Fibroblast of upper back skin (primary cell): ENCODE measurements at places on chromosomes 1 and 21.
A peak's percentile ranks its signal among the peaks of the same experiment; 100 is the strongest.

DNA sequence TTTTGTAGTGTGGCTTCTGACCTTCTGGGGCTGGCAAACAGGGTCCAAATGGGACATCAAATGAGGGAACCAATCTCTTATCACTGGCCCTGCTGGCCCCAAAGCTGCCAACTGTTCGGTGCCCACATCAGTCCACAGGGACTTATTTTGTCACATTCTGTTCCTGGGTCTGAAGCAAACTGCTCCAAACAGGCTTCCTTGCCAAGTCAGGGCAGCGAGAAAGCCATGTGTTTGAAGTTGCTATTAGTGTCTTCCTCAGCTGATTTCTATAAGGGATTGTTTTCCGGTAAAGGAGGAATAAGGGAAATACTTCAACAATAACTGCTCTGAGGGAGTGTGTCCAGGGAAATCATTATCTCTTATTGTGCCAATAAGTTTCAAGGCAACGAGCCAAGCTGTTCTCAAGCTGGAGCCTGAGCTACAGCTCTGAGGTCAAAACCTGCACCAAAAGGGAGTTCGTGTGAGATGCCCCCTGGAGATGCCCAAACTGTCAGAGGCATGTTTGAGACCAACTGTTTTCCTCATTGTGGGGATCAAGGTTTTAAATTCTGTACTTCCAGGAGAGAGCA is 381.4 kb upstream of the PROX1 start:
- DNase-seq = no peak

- DNase-seq = no peak
Observed at GRCh38 chr1:56472860-56473259, 106.5 kb downstream of the PLPP3 start.

DNA sequence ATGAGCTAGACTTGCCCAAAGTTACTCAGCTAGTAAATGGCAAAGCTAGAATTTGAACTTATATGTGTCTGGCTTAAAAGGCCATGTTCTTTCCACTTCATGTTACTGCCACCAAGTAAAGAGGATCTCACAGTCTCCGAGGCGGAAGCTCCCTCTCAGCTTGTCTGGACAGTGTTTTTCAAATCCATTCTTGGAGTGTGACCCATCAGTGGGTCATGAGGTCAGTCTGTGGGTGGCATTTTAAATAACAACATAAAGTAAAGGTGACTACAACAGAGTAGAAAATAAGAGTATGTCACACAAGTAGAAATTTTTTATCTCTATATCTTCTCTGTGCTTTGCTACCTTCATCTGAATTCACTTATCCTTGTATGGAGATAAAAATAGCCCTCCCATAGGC is 3.2 kb upstream of the HMGB4 start:
- no peak for DNase-seq

DNA sequence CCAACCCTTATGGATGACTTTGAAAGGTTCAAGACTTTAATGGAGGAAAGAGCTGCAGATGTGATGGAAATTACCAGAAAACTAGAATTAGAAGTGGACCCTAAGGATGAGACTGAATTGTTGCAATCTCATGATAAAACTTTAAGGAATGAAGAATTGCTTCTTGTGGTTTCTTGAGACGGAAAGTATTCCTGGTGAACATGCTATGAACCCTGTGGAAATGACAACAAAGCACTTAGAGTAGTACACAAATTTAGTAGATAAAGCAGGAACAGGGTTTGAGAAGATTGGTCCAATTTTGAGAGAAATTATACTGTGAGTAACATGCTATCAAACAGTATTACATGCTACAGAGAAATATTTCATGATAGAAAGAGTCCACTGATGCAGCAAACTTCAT is 215.4 kb downstream of the OMA1 start:
- peak; percentile 80 for DNase-seq

DNA sequence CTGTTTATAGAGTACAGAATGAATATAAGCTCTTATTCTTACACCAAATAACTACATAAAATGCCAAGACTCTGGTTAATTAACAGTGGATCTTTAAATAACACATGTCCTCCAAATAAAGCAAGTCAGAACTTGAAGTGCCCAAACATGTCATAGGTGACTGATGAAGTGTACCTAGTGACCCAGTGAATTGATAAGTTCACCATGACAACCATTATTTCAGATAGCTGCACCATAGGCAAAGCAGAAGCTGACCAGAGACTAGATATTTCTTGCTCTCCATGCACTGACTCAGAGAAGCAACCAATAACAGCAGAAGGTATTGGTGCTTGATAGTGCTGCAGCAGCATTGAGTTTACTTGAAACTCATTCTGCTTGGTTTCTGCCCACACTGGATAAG is 192.1 kb downstream of the DUSP10 start:
- DNase-seq = no peak

- DNase-seq = peak; percentile 46
Observed at GRCh38 chr1:157004806-157005205, 40.7 kb downstream of the ARHGEF11 start.

GRCh38 chr1:111630567-111630966 is 11.0 kb downstream of the RAP1A start:
- no peak for DNase-seq

GRCh38 chr21:26637201-26637745 is 64.2 kb upstream of the CYYR1 start:
- no peak for DNase-seq

DNA sequence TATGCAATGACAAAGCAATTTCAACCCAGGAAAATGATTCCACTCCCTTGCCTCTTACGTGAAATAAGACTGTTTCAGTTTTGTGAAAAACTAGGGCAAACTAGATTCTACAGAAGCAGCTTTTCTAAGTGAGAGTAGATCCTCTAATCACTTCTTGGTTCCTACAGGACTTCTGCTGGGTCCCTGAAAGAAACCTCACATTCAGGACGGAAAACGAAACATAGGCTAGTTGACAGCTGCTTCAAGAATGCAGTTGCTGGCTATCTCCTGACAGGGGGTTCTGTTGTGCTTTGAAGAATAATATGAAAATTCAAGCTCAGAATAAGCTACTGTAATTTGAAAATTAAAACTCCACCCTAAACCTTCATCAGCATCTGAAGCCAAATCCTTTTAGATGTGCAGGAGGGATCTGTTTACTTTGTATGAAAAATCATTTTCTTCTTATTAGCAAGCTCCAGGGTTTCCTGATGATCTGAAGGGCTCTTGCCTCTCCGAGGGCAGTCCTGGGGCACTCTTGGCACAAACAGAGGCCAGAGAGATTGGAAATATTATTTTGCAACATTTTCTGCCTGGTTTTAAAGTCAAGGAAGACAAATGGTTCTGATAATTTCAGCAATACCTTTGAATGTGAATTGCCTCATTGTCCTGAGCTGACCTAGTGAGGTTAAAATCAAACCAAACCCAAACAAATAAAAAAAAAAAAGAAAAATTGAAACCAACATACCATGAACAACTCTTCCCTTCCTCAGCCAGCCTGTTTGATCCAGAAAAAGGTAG is 55.0 kb downstream of the NTMT2 start:
- DNase-seq = peak; percentile 71

DNA sequence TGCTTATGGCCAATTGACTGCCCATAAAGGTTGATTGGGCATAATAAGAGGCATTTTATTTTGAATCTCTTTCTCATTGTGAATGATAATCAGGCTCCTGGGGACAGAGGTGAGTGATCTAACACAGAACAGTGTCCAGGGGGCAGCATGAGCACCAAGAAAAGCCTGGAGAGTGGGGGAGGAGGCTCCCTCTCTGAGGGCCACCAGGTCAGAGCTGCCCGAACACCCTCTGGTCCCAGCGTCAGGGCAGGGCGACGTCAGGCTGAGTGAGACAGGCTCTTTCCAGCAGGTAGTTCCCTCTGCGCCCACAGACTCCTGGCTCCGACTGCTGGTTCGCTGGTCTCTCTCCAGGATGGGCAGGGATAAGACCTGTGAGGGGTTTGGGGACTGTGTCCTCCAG is 250.2 kb upstream of the C1orf174 start:
- no peak for DNase-seq

DNA sequence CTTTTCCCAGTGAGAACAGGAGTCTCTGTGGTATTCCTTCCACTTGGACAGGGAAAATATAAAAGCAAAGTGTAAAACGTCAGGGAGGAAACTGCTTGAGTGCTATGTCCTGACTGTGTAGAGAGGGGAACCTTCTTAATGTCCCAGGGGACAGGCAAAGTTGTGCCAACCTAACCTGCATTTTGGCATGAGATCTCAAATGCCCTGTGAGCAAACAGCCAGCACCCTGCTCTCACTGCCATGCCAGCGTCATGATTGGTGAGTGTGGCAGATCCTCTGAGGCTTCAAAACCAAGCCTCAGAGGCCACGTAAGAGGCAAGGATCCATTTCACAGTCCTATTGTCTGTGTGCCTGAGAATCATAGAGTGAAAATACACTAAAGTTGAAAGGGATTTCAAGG is 49.7 kb upstream of the RAP1A start:
- DNase-seq = no peak

GRCh38 chr1:92749024-92749634 is 35.8 kb downstream of the EVI5 start:
- DNase-seq = peak; percentile 66

DNA sequence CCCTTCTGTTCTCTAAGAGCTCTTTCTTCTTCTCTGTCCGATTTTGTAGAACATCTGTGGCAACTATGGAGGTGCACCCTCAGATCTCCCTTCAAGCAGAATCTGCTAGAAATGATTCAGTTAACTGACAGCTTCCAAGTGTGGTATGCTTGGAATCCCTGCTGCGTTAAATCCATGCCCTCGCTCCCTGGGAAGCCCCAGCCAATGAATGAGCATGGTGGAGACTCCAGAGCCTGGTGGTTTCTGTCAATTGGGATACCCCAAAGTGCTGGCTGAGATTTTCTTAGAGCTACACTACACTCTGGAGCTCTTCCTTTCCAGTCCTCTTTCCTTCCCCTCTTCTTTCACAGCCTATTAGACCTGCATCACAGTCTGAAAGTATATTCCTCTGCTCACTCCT is 116.3 kb upstream of the C1orf21 start:
- peak; percentile 73 for DNase-seq

- no peak for DNase-seq
Observed at GRCh38 chr21:36186081-36186480, 29.5 kb downstream of the DOP1B start.

DNA sequence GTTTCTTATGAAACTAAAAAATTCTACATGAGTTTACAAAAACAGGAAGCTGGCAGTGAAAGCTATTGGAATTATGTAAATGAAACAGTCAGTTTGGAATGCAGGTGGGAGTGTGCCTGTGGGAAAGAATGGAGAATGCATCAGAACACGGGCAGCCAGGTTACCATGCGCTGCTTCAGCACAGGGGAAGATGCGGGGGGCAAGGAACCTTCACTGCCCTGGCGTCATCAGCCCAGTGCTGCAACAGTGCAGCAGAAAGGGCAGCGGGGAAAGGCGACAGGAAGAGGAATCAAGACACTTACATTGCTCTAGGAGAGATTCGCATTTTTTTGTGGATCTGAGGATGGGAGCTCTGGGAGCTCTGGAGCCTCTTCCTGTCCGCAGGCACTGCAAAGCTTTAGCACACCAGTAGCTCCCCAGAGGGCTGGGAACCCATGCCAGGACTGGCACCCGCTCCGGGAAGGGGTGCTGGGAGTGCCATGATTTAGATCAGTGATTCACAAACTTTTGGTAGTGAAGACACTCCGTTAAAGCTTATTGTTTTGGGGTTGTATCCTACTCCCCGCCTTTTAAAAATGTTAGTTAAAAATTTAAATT is 64.1 kb upstream of the WDR26 start:
- peak; percentile 73 for DNase-seq

DNA sequence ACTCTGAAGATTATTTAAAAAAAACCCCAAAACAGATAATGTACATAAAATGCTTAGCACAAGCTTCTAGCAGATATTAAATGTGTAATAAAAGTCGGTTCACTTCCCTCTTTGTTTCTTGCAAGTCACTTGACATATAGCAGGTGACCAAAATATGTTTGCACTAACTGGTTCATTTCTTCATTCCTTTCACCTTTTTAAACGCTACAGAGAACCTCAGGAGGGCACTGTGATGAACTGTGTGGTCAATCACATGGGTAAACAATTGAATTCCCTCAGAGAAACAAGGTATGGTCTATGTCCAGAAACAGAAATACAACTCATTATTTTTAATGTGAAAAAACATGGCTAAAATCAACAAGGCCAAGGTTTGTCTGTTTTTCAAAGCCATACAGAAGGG is 51.3 kb upstream of the BCL10 start:
- no peak for DNase-seq

- no peak for DNase-seq
Observed at GRCh38 chr1:39473324-39473723, 18.1 kb upstream of the BMP8A start.

DNA sequence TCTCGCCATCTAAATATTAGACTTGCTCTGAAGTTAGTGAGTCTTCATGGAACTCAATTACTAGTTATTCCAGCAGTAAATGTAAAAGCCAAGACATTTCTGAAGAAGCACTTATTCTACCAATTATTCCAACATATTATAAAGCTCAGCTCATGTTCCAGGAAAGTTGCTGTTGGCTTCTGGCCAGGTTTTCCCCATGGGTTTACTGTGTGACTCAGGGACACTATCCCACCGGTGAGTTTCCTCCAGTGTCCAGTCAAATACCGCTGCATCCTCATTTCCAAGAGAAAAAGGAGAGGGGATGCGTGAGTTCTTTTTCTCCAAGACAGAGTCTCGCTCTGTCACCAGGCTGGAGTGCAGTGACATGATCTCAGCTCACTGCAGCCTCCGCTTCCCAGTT is 9.2 kb upstream of the HHIPL2 start:
- peak; percentile 22 for DNase-seq

GRCh38 chr1:72326494-72326893 is 44.2 kb upstream of the NEGR1 start:
- peak; percentile 26 for DNase-seq

- no peak for DNase-seq
Observed at GRCh38 chr1:236084386-236084730, 19.5 kb upstream of the NID1 start.

DNA sequence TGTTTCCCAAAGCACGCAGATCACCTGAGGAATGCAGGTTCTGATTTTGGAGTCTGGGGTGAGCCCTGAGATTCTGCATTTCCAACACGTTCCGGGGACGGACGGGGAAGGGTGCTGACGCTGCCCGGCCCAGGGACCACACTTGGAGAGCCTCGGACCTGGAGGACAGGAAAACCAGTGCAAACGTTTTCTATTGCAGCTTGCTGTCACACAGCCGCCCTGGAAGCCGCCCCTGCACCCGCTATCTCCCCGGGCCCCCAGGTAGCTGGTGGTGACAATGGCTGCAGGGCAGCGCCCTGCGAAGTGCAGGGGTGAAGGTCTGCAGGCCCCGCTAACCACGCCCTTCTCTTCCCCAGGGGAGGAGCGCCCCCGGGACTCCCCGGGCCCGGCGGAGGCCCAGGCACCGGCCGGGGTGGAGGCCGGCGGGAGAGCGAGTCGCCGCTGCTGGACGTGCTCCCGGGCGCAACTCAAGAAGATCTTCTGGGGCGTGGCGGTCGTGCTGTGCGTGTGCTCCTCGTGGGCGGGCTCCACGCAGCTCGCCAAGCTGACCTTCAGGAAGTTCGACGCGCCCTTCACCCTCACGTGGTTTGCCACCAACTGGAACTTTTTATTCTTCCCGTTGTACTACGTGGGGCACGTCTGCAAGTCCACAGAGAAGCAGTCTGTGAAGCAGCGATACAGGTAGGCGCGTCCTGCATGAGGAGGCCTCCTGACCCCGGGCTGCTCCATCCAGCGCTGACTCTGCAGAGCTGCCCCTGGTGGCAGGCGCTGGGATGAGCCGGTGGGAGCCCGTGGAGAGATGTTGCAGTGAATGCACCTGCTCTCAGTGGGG is 142.0 kb upstream of the COA6 start:
- no peak for DNase-seq

GRCh38 chr1:238639861-238640260 is 746.5 kb upstream of the CHRM3 start:
- DNase-seq = no peak

- peak; percentile 93 for DNase-seq
Observed at GRCh38 chr1:162973381-162973795, 95.8 kb upstream of the RGS4 start.

- DNase-seq = no peak
Observed at GRCh38 chr1:169989246-169989645, 85.2 kb downstream of the KIFAP3 start.
